ENCODE measurements at places on chromosomes 2 and 18.

DNA sequence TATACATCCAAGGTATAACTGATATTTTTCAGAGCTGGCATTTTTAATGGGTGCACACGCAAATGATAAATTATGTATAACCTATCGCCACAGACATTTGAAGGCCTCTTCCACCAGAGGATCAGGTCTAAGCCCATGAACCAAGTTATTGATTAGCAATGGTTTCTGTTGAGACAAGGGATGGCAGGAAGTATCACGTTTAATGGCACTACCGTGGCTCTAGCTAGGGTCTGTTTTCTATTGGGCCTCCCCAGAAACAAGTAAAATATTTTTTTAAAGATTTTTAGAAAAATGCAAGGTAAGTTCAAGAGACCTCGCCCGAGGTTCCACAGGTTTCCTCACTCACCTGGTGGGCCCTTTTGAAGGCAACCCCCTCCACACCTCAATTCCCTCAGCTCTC lies 667 bp downstream of the GFPT1 start:
- DNase-seq, result no peak

- no peak for DNase-seq
These were observed 89.6 kb downstream of the MCFD2 start for GRCh38 chr2:46825939-46826568.

DNA sequence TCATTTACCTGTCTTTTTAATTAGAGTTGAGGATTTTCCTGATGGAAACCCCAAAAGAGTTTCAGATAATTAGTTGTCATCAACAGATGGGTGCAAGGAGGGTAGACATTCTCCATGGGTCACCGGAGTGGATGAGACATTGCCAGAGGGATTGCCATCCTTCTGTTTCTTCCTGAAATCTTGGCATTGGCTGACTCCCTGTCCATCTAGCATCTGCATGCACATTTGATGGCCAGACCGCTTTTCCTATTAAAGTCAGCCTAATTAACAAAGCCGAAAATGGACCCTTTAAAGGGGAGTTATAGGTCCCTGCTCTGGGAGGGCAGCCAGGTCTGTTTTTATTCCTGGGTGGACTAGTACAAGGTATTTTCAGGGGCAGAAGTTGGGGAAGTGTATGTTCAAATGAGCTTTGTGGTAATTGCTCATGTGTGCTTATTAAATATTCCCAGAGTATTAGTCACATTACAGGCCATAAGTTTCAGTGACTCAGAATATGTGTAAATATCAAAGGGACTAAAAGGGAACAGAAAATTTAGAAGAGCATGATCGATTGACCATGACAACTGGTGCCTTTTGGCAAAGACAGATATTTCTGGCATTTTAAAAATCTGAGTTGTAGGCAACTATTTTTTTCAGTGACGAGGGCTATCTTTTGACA lies 209.8 kb downstream of the PHLPP1 start:
- no peak for DNase-seq

GRCh38 chr2:61853086-61853846 lies 594 bp downstream of the FAM161A start:
- DNase-seq, result peak; percentile 65

- no peak for DNase-seq
These were observed 226.7 kb upstream of the HNRNPA3 start for GRCh38 chr2:176985871-176986270.

DNA sequence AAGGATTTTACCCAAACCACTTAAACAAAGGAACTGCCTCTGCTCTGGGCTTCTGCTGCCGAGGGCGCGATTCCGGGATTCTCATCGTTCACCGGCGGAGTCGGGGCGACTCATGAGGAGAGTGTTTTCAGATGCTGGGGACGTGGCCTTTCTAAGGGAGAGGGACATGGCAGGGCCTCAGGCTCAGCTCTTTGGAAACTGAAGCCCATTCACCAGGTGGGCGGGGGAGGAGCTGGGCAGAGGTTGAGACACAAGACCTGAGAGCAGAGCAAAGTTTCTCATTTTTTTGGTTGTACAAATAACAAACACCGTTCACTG lies 29.8 kb downstream of the NFATC1 start:
- no peak for DNase-seq

DNA sequence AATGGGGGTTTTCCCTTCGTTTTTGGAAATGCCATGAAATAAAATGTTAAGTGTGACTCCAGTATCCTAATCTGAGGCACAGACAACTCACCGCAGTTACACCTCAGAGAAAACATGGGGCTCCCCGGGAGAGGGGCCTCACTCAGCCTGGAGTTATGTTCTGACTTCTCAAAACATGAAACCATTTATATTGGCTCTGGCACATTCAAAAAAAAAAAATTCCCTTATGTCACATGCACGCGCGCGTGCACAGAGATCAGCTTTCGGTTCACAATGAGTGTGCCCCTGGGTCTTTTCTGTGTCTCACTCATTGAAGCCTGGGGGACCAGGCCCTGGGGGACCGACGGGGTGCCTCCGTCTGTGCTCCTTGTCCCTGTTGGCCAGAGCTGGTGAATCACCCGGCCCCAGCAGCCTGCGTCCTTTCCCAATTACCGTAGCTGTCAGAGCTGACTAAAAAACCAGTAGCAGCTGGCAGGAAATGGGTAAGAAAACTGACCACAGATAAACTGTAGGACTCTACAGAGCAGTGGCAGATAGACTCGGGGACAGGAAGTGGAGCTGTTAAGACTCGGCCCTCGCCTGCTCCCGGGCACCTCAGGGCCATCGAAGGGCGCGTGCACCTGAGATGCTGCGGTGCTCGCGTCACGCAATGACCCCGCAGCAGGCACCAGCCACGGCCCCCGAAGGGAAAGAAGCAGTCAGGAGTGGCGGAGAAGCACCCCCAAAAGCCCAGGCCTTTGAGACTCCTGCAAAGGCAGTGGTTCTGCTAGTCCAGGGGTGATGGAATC lies 138.3 kb upstream of the ID2 start:
- DNase-seq, result no peak

DNA sequence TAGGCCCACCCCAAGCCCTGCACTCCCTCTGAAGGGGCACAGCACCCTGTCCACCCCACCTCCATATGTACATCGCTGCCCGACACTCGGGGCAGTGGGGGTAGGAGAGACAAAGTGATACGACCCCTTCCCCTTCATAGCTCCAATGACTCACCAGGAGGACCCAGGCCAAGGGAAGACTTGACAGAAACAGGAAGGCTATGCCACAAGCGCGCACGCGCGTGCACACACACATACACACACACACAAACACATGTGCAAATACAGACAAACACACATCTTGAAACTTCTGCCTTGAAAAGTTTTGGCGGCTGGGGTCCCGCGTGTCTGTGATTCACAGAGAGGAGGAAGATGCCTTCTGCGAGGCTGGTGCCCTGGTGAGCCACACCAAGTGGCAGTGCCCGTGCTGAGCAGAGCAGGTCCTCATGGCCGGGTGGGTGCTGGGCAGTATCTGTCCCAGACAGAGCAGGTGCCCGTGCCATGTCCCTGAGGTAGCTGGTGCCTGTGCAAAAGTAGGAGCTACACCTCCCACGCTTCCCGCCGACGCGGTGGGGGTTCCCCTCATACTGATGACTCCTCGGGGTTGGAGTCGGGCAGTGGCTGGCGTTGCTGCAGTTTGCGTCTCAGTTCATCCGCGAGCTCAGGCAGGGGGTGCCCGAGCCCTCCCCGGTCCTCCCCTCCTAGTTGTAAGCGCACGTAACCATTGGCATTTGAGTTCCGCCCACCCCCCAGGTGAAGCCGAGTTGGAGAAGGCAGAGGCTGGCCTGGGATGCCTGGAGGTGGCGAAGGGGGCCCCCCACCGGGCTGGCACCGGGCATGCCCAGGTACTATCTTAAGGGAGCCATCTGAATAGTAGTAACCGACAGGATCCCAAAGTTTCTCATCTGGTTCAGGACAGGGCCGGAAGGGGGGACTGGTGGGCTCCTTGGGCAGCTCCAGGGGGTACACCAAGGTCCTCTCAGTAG lies 2.5 kb upstream of the ANKRD39 start:
- no peak for DNase-seq

- no peak for DNase-seq
These were observed 2182.7 kb upstream of the PIK3C3 start for GRCh38 chr18:39772155-39772919.

GRCh38 chr2:3195641-3196476 lies 181.8 kb downstream of the EIPR1 start:
- no peak for DNase-seq

DNA sequence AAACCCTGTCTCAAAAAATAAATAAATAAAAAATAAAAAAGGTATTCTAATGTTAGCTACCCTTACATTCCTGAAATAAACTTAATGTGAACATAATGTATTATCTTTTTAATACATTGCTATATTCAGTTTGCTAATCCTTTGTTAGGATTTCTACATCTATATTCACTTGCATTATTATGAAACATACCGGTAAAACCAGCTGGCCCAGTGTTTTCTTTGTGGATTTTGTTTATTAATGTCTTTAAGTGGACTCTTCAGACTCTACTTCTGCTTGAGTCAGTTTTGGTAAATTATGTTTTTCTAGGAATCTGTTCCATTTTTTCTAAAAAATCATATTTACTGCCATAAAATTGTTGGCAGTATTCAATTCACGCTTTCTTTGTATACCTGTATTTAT lies 34.5 kb downstream of the PTPN2 start:
- DNase-seq, result no peak

DNA sequence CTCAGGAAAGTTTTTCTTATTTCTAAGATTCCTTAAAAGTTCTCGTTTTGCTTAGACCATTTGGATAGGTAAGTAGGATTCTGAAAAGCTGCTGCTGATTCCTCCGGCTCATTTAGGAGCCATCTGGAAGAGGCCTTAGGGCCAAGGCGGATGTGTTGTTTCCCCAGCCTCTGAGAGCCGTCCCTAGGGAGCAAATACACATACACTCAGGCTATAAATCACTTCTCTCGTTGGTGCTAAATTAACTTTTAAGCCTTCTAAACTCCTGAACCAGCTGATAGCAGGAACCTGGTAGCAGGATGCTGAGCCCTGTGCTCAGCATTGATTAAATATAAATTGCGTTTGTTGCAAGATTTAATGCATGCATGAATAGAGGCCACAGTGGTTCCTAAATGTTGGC lies 109.8 kb downstream of the ADCYAP1 start:
- peak; percentile 95 for DNase-seq

DNA sequence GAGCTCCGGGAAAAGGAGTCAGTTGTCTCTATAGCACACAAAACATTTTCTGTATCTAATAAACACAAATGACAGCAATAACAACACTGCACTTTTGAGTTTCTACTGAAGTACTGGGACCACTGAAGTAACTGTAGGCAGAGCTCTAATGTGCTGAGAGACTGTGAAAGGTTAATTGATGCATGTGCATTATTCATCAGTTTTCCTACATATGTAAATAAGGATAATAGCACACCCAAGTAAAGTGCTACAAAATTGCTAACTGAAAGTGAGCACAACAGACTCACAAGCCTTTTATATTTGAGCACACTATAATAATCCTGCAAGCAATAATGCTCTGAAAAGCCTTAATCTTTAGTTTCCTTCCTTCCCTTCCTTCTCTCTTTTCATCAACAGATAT lies 1051.6 kb downstream of the LRP1B start:
- DNase-seq, result no peak

- no peak for DNase-seq
These were observed 18.6 kb downstream of the VRK2 start for GRCh38 chr2:58065248-58065647.

DNA sequence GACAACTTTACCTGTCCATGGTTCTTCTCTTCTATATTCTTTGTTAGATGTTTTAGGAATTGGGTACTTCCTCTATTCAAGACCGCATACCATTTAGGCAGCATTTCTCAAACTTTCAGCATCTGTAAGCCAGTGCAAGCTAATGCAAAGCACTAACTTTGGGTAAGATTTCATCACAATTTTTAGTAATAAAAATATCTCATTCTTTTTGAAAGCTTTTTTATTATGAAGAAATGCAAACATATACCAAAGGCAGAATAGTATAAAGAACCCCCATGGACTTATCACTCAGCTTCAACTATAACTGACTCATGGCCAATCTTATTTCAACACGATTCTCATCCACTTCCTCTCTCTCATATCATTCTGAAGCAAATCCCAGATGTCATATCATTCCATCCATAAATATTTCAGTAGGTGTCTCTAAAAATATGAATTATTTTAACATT lies 32.9 kb downstream of the INO80C start:
- no peak for DNase-seq

GRCh38 chr2:201654616-201655384 lies 11.5 kb upstream of the TMEM237 start:
- DNase-seq, result no peak

GRCh38 chr2:102283996-102284395 lies 27.4 kb upstream of the IL1RL1 start:
- DNase-seq, result no peak

GRCh38 chr2:236714080-236714479 lies 144.5 kb downstream of the ACKR3 start:
- no peak for DNase-seq

DNA sequence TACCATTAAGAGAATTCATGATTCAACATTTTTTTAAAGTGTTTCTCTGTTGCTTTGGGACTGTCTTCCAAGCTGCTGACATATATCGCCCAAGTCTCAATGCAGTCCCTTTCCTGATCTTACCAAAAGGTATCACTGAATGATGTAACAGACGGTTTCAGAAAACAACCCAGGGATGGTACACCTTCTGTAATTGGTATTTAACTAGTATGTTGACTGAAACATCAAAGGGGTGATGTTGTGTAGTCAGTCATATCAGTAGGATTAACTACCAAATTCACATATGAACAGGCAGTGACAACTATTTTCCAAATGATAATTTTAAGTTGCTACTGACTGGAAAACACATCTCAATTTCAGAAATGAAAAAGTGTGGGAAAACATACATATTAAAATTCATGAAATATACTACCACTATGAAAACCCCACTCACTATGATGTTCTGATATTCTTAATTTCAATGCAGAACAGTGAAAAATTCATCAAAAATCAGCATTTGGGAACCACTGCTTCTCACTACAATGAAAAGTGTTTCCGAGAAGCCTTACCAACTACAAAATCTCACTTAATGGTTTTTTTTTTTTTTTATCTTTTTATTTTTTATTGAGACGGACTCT lies 59.8 kb downstream of the MEMO1 start:
- DNase-seq, result no peak

DNA sequence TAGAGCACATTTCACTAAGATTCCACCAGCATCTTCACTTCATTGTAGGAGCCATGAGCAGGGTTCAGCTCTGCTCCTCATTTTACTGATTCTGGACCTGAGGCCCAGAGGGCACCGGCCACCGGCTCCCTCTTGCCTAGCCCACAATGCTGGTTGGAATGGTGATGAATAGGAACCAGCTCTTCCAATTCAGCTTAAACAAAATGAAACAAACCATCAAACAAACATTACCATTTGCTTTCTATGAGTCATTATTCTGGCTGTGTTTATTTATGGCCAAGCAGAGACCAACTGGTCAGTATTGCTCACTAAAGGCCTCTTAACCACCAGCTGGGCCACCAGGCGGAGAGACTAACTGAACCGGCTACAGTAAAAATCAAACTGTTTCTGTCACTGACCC lies 176.7 kb downstream of the MTX2 start:
- no peak for DNase-seq

Measured in NCI-H524 (cell line).